Fibroblast of the conjunctiva (primary cell): ENCODE measurements at places on chromosomes 7 and 10.

GRCh38 chr7:101465576-101466196 lies 103.0 kb downstream of the COL26A1 start:
- DNase-seq: no peak

DNA sequence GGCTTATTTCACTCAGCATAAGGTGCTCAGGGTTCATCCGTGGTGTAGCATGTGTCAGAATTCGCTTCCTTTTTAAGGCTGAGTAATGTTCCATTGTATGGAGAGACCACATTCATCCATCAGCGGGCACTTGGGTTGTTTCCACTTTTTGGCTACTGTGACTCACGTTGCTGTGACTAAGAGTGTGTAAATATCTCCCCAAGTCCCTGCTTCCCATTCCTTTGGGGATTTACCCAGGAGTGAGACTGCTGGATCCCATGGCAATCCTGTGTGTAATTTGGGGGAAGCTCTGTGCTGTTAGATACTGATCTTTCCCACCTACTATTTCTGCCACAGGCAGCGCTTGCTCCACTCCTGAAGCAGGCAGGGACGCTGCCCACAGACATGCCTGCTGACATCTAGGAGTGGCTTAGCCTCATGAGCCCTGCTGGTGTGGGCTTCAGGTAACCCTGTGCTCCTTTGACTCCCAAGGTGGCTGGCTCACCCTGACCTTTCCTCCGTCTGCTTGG lies 346.0 kb downstream of the FRMD4A start:
- no peak for DNase-seq

- DNase-seq: no peak
Measured at GRCh38 chr10:121308020-121308419, 290.2 kb downstream of the FGFR2 start.

DNA sequence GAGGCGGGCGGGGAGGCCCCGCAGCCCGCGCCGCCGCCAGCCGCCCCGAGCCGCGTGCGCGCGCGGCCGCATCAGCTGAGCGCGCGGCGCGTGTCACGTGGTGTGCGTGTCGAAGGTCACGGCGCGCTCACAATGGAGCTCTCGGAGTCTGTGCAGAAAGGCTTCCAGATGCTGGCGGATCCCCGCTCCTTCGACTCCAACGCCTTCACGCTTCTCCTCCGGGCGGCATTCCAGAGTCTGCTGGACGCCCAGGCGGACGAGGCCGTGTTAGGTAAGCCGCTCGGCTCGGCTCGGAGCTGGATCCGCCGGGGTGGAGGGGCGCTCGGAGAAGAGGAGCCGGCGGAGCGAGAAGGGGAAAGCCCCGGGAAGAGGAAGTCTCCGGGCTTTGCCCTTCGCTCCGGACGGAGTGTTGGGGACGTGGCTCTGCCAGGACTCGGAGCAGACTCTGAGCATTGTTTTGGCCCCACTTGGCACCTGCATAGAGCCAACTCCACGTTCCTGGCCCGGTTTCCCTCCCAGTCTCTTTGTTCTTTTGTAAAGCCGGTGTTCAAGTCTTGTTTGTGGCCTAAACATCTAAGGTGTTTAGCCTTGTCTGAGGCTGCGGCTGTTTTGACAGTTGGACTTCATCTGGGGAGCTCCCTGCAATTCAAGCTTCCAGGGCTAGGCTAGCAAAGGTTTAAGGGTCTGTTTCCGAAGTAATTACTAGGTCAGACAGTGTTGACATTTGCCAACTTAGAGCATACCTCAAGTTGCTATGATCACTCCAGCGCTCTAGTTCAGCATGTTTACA lies at the start of gene COMMD3:
TSS of gene COMMD3 (plus strand) at position 103 of the 790 bp plus-strand sequence. CDS start at position 133, 30 bp downstream.
- peak; percentile 65 for DNase-seq

GRCh38 chr10:33137356-33138005 lies 179.5 kb upstream of the ITGB1 start:
- DNase-seq: no peak

GRCh38 chr7:151062399-151063211 lies 3.2 kb downstream of the SLC4A2 start:
- DNase-seq: no peak

DNA sequence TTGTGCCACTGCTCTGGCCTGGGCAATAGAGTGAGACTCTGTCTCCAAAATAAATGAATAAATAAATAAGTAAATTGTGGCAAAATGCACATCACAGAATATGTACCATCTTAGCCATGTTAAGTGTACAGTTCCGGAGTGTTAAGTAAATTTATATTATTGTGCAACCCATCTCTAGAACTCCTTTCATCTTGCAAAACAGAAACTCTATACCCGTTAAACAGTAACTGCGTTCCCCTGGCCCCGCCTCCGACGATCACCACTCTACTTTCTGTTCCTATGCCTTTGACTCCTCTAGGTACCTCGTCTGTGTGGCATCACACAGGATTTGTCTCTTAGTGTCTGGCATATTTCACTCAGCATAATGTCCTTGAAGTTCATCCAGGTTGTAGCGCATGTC lies 356.4 kb upstream of the FOXK1 start:
- DNase-seq: no peak

DNA sequence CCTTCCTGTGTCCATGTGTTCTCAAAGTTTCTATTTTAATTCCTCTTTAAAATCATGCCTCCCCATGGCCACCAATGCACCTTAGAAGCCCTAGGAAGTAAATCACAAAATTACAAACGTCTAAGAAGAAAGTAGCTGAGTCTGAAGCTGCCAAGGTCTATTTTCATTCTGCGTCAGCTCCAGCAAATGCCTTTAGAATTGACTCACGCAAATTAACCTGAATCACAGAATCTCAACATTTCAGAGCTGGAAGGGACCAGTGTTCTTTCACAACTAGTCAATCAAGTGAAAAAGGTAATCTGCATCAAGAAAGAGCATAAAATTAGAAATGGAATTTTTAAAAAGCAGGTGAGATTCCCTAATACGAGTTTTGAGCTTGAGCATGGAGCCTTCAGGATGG lies 1017.6 kb downstream of the SORCS3 start:
- no peak for DNase-seq

DNA sequence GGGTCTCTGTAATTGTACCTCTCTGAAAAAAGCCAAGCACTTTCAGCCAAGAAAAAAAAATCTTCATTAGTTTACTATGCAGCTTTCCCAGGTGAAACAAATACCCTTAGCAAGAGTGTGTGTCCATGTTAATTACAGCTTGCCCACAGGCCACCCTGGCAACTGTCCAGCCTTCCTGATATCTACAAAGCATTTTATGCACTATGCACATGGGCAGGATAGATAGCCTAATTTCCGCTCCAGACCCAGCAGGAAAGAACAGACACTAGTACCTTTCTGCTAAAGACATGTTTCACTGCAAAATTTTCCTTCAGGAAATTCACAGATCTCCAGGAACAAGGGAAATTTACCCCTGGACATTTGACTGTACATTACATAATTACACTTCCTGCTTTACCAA lies 24.4 kb downstream of the CACNA2D1 start:
- no peak for DNase-seq

DNA sequence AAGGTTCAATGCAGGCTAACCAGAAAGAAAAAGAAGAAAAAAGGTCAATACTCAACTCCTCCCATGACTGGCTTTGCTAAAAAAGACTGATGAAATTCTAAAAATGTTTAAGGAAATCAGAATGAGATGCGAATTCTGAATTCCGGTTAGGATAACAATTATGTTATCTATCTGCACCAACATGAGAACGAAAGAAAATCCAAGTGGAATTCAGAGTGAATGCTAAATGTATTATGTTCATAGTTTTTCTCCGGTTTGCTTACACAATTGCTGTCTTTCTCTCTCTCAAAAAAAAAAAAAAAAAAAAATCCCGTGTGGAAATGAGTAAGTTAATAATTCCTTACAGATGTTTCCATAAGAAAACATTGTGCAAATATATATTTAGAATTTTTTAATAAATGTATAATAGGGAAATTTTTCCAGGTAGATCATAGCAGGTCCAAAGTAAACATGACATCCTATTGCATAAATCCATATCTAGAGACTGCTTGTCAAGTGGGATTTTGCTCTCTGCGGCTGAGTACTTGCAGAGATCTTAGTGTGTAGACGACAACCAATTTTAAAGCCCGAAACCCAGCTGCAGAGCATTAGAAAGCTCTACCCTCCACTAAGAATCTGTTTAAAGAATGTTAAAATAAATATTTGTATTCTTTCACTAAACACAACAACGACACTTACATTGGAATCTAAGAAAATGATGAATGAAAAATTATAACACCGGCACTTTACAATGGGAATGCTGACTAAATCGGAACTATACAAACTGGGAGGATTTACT lies 104.0 kb downstream of the JAZF1 start:
- no peak for DNase-seq

DNA sequence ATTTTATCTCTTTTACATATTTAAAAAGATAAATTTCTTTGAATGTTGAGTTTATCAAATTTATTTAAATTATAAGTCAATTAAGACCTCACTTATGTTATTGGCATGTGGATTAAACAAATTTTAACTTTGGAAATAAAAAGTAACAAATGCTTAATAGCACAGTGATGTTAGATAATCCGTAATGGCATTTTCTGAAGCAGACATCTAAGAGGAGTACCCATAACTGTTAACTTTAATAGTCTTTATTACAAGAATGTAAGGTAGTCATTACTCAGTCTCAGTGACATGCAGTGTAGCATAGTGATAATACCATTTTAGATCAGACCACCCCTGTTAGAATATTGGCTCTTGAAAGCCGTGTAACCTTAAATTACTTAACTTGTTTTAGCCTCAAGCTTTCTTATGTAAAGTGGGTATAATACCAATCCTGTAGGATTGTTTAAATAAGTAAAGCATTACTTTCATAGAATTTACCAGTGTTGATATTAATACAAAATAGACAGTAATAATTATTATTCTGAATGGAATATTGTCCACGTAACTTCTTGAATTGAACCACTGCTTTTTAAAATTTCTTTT lies 4.3 kb downstream of the PHYHIPL start:
- DNase-seq: no peak

DNA sequence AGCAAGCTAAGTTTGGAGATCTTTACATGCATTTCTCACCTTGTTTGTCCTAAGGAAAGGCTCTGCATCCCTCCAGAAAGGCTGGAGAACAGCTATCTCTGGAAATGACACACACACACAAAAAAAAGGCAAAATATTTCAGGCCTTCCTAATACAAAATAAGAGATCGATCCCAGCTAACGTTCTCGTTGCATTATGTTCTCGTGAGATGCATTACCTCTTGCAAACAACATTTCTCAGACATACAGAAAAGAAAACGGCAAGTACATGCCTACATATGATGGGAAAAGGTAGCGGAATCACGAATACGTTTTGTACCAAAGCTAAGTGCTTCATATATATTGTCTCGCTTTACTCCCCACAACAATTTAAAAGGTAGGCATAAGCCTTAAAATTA lies 488 bp downstream of the MTERF1 start:
- no peak for DNase-seq

- no peak for DNase-seq
Measured at GRCh38 chr10:4074545-4075407, 289.8 kb upstream of the KLF6 start.

DNA sequence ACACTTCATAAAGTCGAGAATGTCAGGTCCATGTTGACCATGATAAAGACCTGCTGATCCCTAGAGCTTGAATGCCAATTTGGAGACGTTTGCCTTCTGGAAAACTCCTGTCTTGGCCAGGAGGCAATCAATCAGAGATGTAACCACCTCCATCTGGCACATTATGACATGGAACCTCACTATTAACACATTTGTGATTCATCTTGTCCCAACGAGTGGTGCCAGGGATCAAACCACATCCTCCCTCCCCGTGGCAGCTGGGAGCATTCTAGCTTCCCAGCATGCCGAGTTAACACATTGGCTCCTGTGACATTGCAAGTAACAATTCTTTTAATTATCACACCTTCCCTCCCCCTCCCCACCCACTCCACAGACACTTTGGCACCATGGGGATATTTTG lies 84.0 kb upstream of the PPP1R17 start:
- no peak for DNase-seq

DNA sequence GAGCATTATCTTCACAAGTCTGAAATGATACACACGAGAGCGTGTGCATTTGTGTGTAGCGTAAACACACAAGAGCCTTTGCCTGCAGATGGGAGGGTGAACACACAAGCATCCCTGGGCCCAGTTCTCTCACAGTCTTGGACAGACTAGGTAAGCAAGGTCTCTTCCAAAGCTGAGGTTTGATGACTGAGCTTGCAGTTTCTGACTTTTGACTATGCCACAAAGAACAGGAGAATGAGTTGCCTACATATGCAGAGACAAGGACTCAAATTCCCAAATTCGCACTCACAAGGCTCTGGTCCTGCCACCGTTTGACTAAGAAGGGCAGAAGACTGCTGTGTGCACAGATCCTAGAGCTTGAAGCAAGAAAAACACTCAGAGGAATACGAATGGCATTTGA lies 55.8 kb downstream of the FAM53B start:
- DNase-seq: no peak
